CD4-positive, alpha-beta T cell treated with Interleukin-4 for 4 hours (primary cell): ENCODE measurements at places on chromosomes 1 and 21.

DNA sequence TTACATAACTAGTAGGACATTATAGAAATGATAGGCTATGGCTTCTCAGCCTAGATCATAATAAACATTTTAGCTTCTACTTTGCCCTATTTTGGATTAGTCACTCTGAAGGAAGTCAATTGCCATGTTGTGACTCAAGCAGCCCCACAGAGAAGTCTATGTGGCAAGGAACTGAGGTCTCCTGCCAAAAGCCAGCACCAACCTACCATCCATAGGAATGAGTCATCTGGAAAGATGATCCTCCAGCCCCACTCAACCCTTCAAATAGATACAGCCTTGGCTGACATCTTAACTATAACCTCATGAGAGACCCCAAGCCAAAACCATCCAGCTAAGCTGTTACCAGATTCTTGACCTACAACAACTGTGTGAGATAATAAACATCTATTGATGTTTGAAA, 76.3 kb upstream of the BEND5 start:
- DNase-seq: no peak

DNA sequence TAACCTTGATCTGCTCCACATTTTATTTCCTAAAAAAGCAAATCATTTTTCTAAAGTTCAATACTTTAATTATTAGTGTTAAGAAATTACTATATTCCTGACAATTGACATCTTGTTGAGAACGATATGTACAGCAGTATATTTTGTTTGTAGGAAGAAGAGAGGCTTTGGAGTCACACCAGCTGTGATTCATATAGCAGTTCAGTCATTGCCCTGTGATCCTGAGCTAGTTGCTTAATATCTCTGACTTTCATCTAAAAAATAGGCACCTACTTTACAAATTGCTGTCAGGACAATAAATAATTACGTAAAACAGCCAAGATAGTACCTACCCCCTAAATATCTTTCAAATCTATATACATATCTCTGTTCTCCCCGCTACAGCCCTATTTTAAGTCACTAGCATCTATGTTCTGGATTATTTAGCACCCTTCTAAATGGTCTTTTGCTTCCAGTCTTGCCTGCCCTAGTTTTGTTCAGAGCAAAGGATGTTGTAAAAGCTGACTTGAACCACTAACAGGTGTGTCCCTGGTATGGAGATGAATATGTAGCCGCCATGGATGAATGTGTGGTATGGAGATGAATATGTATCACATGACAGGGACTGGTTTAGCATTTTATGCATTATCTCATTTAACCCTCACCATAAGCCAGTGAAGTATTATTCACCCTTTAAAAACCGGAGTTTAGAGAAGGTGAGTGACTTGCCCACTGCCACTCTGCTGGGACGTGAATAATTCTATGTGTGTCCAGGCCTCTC, 42.2 kb downstream of the RNF220 start:
- DNase-seq: no peak

DNA sequence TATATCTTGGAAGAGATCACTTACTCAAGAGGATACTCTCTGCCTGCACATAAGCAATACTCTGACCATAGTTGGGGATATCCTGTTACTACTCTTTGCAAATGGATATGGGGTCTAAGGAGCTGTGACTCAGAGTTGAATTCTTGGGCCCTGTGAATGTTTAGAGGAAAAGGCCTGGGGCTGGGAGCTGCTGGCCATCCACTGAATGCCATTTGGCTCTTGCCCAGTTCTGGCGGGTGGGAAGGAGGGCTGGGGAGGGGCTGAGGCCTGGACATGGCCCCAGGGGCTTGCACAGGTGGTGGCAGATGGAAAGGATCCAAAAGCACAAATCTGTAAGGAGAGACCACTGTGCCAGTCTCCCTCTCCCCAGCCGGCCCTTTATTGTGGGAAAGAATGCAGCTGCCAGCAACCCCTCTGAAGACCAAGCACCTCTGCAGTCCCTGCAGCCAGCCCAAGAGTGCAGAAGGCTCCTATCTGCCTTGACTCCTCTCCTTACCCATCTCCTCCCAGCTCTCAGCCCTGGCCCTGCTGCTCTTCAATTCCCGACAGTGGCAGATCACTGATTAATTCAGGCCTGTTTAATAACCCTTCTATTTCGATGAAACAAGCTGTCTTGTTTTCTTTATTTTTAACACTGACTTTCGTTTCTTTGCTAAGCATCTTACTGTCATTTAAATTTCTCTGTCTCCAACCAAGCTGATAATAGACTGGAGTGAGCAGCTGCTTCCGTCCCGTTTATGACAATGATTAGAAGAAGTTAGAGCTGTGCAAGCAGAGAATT, 12.1 kb downstream of the PLXNA2 start:
- DNase-seq: no peak

GRCh38 chr1:150619576-150620509, 9.6 kb downstream of the ENSA start:
- peak; percentile 60 for DNase-seq

- DNase-seq: no peak
Observed at GRCh38 chr1:114322734-114323133, 169.1 kb upstream of the SYT6 start.

DNA sequence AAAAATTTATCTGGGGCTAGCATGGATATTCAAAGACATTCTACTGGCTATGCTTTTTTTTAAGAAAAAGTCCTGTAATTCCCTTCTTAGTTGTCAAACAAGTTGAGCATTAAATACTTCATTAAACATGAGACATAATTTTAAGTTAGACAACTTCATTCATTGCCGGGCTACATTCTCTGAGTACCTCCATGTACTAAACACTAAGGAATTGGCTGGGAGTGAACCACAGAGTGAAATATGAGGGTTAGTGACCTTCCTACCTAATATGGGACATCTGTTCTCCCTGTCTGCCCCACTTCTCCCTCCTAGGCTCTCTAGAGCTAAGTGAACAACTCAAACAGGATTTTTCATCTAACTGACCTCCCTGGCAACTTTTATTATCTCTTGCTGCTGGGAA, 370.4 kb downstream of the VAV3 start:
- DNase-seq: no peak

GRCh38 chr1:226697929-226698544, 41.0 kb downstream of the ITPKB start:
- DNase-seq: no peak

- DNase-seq: no peak
Observed at GRCh38 chr1:147541672-147542568, 619 bp downstream of the BCL9 start.

- no peak for DNase-seq
Observed at GRCh38 chr1:208432346-208432745, 188.2 kb upstream of the PLXNA2 start.

DNA sequence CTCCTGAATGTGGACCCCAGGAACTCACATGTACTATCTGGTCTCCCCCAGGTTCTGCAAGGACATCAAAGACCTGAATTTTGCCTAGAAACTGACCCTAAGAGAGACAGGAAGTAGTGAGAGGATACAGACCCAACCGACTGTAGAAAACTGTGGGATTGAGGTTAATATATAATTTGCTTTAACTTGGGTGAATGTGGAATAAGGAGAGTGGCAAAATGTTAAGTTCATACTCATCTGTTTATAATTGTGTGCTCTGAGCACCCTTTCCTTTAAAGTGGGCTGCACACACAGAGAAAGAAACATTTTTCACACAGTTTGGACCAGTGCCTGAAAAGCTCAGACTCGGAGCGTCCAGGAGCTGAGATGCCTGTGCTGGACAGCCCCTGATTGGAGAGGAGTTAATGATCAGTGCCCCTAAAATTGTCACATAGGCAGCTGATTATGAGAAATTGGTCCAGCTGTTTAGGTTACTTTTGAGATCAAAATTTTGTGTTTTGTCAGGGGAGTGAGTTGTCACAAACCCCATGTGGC, 37.2 kb downstream of the ROR1 start:
- DNase-seq: no peak

DNA sequence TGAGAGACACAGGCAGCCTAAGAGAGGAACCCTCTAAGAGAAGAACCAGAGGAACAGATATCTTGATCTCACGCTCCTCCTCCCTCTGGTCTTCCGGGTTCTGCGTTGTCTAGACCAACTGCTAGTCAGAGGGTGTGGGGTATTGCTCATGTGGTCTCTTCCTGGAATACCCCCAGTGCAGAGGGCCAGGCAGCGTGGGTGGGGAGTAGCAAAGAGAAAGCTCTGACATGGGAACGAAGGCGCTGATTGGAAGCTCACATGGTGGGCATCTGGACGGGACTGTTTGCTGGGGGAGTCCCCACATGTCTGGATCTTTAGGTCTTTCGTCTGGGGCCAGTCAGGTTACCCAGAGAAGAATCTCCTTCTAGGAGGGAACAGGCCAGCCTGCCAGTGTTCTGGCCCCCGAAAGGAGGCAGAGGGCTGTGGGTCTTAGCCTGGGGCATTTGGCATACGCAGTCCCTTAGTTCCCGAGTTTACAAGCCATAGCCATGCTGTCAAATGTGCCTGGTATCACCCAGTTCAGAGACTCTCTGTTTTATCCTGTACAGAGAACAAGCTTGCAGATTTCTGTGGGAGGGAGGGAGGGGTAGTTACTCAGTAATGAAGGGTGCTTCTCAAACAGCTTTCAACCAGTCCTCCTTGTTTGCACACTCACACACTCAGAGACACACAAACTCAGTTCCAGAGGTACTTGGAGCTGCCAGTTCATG, 18.3 kb upstream of the IL6R start:
- peak; percentile 88 for DNase-seq

- DNase-seq: no peak
Observed at GRCh38 chr1:2042830-2043773, 7.1 kb upstream of the PRKCZ start.

- no peak for DNase-seq
Observed at GRCh38 chr1:54051933-54052430, 1.0 kb downstream of the TMEM59 start.

DNA sequence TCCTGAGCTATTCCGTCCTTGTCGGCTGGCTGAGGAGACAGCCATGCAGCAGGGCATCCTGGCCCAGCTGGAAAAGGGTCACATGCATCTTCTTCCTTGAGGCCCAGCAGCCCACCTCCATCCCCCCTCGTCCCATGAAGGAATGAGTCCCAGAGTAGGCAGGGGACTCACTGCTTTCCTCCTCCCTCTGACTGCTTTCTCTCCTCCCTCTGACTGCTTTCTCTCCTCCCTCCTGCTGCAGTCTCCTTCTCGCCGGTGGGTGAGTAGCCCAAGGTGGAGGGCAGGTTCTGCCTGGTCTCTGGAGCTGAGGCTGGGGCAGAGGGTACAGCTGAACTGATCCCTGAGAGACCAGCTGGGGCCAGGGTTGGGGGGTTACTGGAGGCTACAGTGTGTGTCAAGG, 13.5 kb downstream of the NTRK1 start:
- no peak for DNase-seq

- no peak for DNase-seq
Observed at GRCh38 chr1:115280064-115280463, 58.0 kb downstream of the NGF start.

DNA sequence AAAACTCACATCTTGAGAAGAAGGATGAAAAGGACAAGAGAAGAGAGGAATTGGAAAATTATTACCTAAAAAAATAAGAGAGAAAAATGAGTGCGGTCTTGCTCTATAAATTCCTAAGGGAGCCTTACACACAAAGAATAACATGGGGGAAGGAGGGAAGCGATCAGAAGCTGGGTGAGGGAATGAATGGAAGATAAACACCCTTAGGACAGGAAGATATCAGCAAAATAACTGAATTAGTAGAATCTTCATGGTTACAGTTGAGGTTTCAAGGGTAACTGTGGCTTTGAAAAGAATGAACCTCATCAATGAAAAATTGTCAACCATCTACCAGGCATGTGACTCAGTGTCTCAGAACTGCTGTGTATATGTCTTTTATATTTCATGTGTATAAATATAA, 192.5 kb upstream of the FOXD3 start:
- DNase-seq: no peak

DNA sequence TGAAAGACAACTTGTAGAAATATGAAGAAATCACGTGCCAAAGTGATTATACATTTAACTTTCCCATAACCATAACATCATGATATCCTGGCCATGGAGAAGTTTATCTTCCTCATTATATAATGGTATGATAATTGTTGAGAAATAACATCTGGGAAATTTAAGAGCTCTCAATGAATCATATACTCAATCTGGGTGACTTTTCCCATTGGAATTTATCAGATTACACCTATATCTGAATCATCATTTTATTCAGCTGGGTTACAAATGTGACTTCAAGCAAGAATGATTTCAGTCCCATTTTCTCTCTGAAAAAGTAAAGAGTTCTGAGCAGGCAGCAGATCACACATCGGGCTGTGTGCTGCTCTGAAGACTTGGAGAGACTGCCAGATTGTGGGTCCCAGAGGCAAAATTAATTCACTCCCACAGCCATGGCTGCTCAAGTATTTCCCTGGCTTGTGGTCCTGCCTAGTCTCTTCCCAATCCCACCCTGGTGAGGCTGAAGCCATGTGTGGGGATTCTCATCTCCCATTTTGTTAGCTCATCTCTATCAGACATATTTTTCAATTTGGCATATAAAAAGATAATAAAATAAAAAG, 278.0 kb downstream of the MRPL39 start:
- DNase-seq: no peak

DNA sequence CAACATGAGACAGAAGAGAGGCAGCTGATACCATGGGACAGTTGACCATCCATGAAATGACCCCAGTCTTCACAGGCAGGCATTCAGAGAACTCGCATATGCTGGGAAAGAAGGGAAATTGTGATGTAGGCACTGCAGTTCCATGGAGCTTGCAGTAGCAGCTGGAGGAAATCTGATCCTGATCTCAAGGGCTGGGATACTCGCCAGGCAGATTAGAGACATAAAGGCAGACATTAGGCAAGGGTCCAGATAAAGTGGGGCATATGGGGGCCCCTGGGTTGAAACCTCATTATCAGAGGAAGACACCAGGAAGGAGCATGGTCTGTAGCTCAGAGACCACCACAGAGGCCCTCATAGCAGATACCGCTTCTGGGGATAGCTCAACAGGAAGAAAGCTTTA, 48.7 kb upstream of the TNR start:
- DNase-seq: no peak

DNA sequence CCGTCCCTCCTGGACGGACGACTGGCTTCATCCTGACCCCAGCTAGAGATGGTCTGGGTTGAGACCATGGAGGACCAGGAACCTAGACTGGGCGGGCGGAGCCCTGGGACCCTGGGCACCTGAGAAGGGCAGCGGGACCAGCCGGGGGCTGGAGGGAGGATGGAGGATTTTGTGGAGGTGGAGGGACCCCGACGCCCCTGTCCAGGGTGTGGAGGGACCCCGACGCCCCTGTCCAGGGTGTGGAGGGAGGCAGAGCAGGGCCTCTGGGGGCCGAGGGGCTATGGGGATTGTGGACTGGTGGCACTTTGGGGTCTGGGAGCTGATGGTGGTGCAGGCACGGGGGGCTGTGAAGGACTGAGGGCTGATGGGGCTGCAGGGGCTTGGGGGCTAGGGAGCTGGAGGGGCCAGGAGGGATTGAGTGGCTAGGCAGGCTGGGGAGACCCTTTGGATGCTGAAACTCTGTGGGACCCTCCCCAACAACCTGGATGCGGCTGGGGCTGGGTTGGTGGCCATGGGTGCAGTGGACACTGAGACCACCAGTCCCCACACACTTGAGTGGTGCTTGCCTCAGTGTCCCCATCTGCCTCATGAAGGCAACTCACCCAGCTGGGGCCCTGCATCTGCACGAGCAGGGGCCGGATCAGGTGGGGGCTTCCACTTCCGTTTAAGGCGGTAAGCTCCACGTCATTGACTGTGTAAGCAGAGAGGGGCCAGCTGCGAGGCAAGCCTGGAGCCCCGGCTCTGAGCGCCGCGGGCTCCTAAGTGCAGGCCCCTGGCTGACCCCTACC, 7.4 kb downstream of the GJC2 start:
- no peak for DNase-seq

GRCh38 chr1:28577738-28578536, 14.1 kb upstream of the RAB42 start:
- DNase-seq: no peak
